ENCODE measurements at places on chromosomes 4 and X.

DNA sequence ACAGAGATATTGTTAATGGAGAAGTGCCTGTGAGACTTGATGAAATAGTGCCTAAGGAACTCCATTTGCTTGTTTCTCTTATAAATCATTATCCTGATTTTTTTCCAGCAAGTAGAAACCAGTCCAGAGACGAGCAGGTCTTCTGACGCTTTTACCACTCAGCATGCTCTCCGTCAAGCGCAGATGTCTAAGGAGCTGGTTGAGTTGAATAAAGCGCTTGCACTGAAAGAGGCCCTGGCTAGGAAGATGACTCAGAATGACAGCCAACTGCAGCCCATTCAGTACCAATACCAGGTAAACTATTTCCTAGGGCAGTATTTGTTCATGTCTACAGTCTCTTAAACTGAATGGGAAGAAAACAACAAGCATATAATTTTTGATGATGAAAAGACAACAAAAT, 63.6 kb downstream of the KIF4A start:
- no peak for DNase-seq

DNA sequence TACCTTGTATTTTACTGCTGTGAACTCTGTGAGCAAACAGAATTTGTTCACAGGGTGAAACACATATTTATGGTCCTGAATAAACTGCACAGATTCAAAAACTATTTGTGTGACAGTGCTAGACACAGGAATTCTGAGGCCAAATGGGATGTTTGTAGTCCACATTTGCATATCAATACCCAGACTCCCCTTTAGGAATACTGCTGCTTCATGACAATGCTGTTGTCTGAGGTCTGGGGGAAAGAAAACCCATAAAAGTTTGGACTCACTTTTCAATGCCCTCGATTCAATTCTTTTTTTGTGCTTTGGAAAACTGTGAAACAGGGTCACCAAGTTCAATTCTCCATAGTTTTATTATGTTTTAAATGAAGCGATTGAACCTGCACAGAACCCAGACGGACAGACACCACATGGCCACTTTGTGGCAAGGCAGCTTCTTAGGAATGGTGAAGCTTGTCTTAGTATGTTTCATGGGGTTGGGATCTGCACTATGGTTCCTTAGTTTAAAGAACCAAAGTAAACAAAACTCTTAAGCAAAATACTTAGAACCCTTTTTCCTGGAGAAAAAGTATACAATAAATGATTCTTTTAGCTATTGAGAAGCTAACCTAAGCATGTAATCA, 92.3 kb upstream of the MAD2L1 start:
- DNase-seq: no peak

GRCh38 chr4:176668324-176668723, 124.4 kb downstream of the VEGFC start:
- no peak for DNase-seq

- no peak for DNase-seq
Observed at GRCh38 chrX:2903366-2903765, 25.8 kb downstream of the ARSD start.

- no peak for DNase-seq
Observed at GRCh38 chr4:1489639-1489995, 83.4 kb upstream of the NKX1-1 start.

GRCh38 chr4:35541146-35541887, 703.0 kb downstream of the ARAP2 start:
- no peak for DNase-seq

- DNase-seq: no peak
Observed at GRCh38 chr4:16256343-16256742, 30.1 kb upstream of the TAPT1 start.

- no peak for DNase-seq
Observed at GRCh38 chrX:10178866-10179463, 22.2 kb downstream of the CLCN4 start.

- no peak for DNase-seq
Observed at GRCh38 chr4:185664481-185664880, 129.2 kb upstream of the PDLIM3 start.

DNA sequence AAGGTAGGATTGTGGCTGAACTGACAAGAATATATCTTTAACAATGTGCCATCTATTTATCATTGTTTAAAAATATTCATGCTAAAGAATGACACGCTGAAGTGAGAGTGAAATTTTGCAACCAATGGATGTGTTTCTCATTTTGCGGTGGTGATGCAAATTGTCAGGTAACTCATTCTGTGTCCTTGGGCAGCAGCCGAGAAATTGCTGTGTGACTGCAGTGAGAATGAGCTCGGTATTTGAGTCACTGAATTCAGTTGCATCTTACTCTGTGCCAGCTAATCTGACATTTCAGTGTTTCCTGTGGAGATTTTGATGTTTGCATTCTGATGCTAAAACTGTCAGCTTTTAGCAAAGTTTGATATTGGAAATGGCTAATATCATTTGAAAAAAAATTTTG, 28.1 kb downstream of the MCUB start:
- DNase-seq: peak; percentile 69

DNA sequence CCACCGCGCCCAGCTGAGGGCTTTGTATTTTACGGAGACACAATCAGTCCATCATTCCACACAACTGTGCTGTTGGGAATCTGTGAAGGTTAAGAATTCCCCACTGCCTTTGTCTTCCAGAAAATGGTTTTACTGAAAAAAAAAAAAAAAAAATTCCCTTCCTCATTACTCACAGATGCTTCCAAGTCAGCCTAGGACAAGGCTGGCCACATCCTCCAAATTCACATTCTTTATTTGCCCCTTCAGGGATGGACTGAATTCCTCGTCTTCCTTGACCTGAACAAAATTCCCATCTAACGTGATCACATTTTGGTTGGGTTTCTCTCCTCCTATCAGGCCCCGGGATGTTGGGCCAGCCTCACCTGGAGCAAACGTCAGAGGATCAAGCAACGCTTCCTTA, 130.3 kb downstream of the DHRSX start:
- no peak for DNase-seq

- DNase-seq: no peak
Observed at GRCh38 chr4:87180767-87181166, 39.7 kb downstream of the KLHL8 start.

- no peak for DNase-seq
Observed at GRCh38 chr4:105461221-105461620, 12.6 kb downstream of the PPA2 start.

GRCh38 chr4:54700986-54701385, 43.2 kb downstream of the KIT start:
- no peak for DNase-seq

DNA sequence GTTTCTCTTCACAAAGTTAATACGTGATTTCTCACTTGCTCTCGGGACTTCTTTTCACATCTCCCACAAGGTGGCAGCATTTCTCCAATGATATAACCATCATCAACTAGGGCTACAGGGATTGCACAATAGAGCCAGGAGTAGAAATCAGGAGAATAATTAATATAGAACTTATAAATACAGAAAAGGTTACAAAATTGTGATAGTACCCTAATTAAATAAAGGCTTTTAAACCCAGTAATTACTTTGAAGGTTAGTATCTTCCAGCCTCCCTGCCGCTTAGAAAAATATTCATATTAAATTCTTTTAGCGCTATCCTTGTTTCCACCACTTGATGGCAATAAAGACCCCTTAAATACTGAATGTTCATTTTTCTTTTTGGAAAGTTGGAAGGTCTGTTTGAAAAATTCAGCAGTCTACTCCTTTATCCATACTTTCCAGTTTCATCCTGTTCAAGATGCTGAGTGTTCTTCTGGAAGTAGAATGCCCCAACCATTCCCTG, 65.8 kb downstream of the RASGEF1B start:
- DNase-seq: peak; percentile 82

- DNase-seq: no peak
Observed at GRCh38 chr4:92580816-92581215, 277.1 kb downstream of the GRID2 start.

GRCh38 chr4:14566518-14566917, 435.8 kb upstream of the CPEB2 start:
- DNase-seq: peak; percentile 37

DNA sequence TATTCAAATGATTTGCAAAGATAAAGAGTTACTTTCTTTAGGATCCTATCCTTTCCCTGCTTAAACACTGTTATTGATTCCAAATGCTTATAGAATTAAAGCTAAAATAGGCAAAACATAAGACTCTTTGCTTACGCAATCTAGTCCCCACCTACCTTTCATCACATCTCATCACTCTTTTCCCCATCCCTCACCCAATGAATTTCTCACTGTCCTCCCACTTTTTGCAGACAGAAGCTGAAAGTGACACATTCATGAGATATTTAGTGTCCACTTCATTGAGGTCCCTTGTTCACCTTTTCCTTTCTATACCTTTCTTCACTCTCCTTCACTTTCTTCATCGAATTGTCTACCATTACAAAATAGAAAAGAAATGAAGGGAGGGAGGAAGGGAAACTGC, 424 bp downstream of the SATL1 start:
- DNase-seq: peak; percentile 61
